A549 treated with CORT108297 at 1 μM for 4 hours (cell line): ENCODE measurements at places on chromosomes 7 and 10. TPM values are rescaled to one million over a fixed set of nuclear protein-coding genes. Genes with fewer than 3 reads are reported as not detected.

Gene CFAP46
- 1.0 to 1.9 TPM (median 1.5 TPM) in 5 replicates for total RNA-seq

Gene AEBP1
- 0.02 TPM in 1 of 5 replicates, not detected in the others for total RNA-seq

Gene PTF1A
- total RNA-seq: not detected in 5 replicates

Gene NRCAM
- total RNA-seq: 73.8 to 103 TPM (median 89.1 TPM) in 5 replicates

Gene ZNF33B
- 5.5 to 9.4 TPM (median 6.6 TPM) in 5 replicates for total RNA-seq

Gene OR2A1
- not detected in 5 replicates for total RNA-seq

Gene CSTF2T
- 16.3 to 18.1 TPM (median 16.6 TPM) in 5 replicates for total RNA-seq

Gene KNDC1
- total RNA-seq: 0.69 to 2.2 TPM (median 2.1 TPM) in 5 replicates

Gene PPP1R3C
- total RNA-seq: 17.2 to 22.9 TPM (median 20.4 TPM) in 5 replicates

Gene PRSS37
- not detected in 5 replicates for total RNA-seq

Gene SEMA4G
- total RNA-seq: 8.0 to 10.4 TPM (median 9.7 TPM) in 5 replicates
